Spinal cord (tissue), 10 donors: ENCODE measurements at places on chromosomes 13 and 19. TPM values are rescaled to one million over a fixed set of nuclear protein-coding genes. Genes with fewer than 3 reads are reported as not detected.

Gene LILRB1
- total RNA-seq, result 1.1 TPM

Gene PDX1
- total RNA-seq, result not detected

Gene LILRB4
- 3.5 TPM for total RNA-seq

Gene SBK3
- total RNA-seq, result 0.11 TPM

DNA sequence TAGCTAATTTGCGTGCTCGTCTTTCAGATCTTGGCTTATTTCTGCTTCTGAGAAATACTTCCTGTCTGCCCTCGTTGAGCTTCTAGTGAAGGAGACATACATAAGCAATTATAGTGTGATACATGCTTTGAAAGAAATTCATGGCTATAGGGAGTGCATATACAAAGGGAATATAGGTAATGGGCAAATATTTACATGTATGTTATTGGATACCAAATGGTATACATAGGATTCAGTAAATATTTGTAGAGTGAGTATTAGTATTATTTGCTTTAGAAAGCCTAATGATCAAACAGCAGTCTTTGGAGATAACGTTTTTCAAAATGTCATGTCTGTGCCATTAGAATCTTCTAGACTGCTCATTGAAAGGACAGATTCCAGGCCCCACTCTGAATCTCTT lies 5.2 kb downstream of the BRCA2 start:
- DNase-seq, result no peak

DNA sequence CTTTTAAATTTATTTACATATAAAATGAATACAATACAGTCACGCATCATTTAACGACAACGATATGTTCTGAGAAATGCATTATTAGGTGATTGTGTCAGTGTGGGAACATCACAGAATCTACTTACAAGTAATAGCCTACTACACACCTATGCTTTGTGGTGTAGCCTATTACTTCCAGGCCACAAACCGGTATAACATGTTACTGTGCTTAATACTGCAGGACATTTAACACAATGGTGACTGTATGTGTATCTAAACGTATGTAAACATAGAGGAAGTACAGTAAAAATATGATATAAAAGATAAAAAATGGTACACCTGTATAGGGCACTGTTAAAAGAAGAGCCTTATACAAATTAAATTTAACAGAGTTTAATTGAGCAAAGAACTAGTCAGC lies 62.4 kb upstream of the KLHL1 start:
- DNase-seq, result no peak

- DNase-seq, result no peak
Observed at GRCh38 chr19:2731181-2731995, 8.4 kb downstream of the SLC39A3 start.

DNA sequence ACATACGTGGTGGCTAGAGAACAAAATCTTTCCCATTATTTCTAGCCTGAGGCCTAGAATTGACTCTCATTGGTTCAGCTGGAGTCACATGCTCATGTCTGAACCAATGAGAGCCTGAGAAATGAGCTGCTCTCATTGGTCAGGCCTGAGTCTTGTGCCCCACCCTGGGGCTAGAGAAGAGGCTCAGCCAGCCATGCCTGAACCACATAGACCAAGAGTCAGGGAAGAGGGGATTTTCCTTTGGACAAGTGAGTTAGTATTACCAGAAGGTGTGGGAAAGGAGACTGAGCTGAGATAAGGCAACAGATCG lies 6.9 kb downstream of the FXYD5 start:
- no peak for DNase-seq

DNA sequence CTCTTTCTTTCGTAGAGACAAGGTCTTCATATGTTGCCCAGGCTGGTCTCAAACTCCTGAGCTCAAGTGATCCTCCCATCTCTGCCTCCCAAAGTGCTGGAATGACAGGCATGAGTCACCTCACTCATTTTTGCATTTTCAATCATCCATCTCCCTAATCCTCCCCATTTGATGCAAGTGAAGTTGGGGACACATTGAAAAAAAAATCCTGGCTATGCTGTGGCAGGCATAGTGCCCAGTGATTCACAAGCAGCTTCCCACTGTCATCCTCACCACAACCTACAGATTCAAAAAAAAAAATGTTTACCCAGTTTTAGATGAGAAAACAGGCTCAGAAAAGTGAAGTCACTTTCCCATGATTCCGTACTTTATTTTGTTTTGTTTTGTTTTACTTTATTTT lies 44.7 kb upstream of the USP29 start:
- DNase-seq, result no peak

- DNase-seq, result no peak
Observed at GRCh38 chr19:17778251-17778967, 16.5 kb upstream of the B3GNT3 start.

- no peak for DNase-seq
Observed at GRCh38 chr13:38398711-38399493, 49.3 kb downstream of the UFM1 start.

GRCh38 chr13:49806126-49806536 lies 13.6 kb upstream of the KPNA3 start:
- no peak for DNase-seq
